ENCODE measurements at places on chromosomes 4 and X. TPM values are rescaled to one million over a fixed set of nuclear protein-coding genes. Genes with fewer than 3 reads are reported as not detected.

The DMD gene
- 116 TPM for total RNA-seq

DNA sequence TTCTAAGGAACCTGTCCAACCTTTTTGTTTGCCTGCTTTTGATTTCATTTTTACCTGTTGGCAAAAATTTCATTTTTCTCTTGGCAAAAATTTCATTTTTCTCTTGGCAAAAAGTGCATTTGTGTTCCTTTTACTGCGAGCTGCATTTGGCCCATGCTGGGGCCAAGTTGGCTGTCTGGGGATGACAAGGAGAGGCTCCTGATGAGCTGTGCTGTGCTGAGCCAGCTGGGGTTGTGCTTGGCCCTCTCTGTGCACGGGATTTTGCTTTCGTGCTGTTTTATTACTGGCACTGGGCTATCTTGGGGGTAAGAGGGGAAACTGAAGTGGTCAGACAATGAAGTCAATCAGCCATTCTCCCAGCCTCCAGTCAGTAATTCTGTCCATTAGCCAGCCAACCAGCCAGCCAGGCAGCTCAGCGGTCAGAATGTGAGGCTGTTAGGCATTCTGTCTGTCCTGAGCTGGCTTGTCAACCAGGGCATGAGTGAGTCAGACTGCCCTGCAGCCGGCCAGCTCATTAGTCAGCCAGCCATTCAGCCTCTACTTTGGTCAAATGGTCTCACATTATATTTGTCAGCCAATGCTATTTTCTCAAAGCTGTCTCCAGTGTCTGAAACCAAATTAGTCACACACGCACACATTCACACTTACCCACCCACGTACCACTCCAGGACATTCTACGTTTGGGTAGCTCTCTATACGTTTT, 56.9 kb upstream of the PRPS1 start:
- DNase-seq = no peak

DNA sequence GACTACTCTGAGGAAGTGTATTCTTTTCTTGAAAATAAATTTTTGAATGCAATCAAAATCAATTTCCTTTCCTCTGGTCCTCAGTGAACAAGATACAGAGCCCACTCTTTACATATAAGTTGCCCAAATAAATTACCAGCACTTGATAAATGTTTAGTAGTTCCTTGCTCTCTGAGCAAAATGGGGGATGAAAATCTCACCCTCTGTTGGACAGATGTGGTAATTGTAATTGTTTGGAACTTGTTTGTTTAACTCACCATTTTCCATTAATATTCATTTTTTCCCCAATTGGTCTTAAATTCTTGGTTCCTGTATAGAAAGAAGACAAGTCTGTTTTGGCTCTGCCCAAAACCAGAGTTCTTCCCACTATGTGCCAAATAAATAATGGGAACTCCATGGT, 146.3 kb downstream of the LDB2 start:
- DNase-seq = no peak

- DNase-seq = no peak
These were observed 137.2 kb downstream of the SMIM20 start for GRCh38 chr4:26051240-26051639.

- peak; percentile 65 for DNase-seq
These were observed at the start of gene SMARCA1 for GRCh38 chrX:129523079-129523911. SMARCA1 (minus strand) TSS chrX:129523490; CDS start chrX:129523370, 120 bp downstream.

GRCh38 chr4:165379678-165380064, 863 bp downstream of the CPE start:
- no peak for DNase-seq

GRCh38 chrX:40832723-40833122, 97.4 kb upstream of the MED14 start:
- no peak for DNase-seq

DNA sequence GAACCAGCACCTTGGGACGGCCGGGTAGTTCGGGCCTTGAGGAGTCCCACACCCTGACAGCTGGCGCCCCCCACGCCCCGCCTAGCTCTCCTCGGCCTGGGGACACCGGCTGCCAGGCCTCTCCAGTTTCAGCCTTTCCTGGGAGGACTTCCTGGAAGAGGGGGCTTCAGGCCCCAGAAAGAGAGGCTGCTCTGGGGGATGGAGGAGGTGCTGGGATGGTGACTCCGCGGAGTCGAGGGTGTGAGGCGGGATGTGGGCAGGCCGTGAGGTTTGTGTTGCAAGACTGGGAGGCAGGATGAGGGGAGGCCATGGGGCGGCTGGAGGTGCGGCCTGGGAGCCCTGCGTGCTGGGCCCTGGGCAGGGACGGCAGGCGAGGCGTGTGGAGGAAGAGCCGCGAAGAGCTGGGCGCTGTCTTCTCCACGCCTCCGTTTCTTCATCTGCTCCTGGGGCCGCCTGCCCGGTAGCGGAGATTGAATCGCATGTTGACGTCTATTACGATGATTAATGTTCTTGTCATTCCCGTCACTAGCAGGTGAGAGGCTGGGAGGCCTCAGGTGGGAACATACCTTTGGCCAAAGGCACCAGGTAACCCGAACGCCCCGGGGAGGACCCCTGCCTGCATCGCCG, 918 bp upstream of the FGFRL1 start:
- peak; percentile 87 for DNase-seq

DNA sequence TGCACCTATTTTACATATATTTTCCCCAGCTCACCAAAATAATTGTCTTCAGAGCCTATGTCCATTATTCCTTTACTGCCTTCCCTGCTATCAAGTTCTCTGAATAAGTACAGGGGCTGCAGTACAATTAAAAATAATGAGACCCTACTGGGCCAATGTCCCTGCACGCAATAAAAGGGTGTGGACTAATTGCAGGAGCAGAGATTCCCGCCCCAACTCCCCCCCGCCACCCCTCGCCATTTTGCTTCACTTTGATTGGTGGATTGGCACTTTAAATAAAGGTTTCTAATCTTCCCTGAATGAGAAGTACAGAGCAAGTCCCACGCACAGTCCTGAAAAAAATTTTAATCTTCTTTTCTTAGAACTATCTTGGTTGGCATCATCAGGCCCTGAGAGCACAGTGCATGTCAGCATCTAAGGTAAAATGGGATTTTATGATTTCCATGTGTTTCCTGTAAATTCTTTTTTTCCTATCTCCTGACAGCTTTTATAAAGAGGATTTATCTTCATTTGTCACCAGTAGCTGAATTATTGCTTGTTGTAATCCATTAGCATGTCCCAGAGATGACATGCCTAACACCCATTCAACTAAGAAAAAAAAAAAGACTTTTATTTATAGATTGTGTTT, at the start of gene AMBN:
Gene AMBN (plus strand): TSS at position 302 of the 628 bp plus-strand sequence. CDS start 103 bp downstream, at position 405.
- no peak for DNase-seq

All from Right ventricle myocardium inferior (tissue), 1 donor.